Smooth muscle cell of trachea (primary cell): ENCODE measurements at places on chromosomes 3 and 15. TPM values are rescaled to one million over a fixed set of nuclear protein-coding genes. Genes with fewer than 3 reads are reported as not detected.

FETUB gene
- total RNA-seq = not detected in 2 replicates

ITIH1 gene
- not detected in 2 replicates for total RNA-seq

AADACL2 gene
- not detected in 2 replicates for total RNA-seq

GOLGA6L4 gene
- 1.2 and 3.6 TPM in 2 replicates for total RNA-seq

NEDD4 gene
- 34.7 and 43.2 TPM in 2 replicates for total RNA-seq

KIF7 gene
- 11.9 and 19.7 TPM in 2 replicates for total RNA-seq

EPHA6 gene
- not detected in 2 replicates for total RNA-seq

FYCO1 gene
- 44.7 and 47.0 TPM in 2 replicates for total RNA-seq

FAM107A gene
- total RNA-seq = under 0.01 and 0.15 TPM in 2 replicates

GLDN gene
- 35.1 and 127 TPM in 2 replicates for total RNA-seq

AQP9 gene
- not detected in 2 replicates for total RNA-seq

ABHD6 gene
- 8.6 and 12.1 TPM in 2 replicates for total RNA-seq

PLXND1 gene
- total RNA-seq = 127 and 129 TPM in 2 replicates

KIF23 gene
- 5.1 and 46.4 TPM in 2 replicates for total RNA-seq

BLM gene
- 0.33 and 6.4 TPM in 2 replicates for total RNA-seq

UNC13C gene
- not detected in 2 replicates for total RNA-seq

ADGRG7 gene
- not detected in 2 replicates for total RNA-seq

LRRC15 gene
- total RNA-seq = 0.73 and 1.7 TPM in 2 replicates

CLDN11 gene
- total RNA-seq = 211 and 779 TPM in 2 replicates

MEGF11 gene
- total RNA-seq = not detected in 2 replicates

PSTPIP1 gene
- total RNA-seq = 0.17 and 0.73 TPM in 2 replicates

SCG5 gene
- total RNA-seq = 15.3 and 21.5 TPM in 2 replicates

CTXN2 gene
- total RNA-seq = not detected in 2 replicates

OSBPL10 gene
- total RNA-seq = 4.0 and 9.5 TPM in 2 replicates

BCL2A1 gene
- 6.5 and 11.4 TPM in 2 replicates for total RNA-seq

PLOD2 gene
- 66.2 and 73.2 TPM in 2 replicates for total RNA-seq

NAALADL2 gene
- 19.2 and 19.7 TPM in 2 replicates for total RNA-seq

SLC6A6 gene
- total RNA-seq = 11.4 and 14.8 TPM in 2 replicates

PRR20G gene
- not detected in 2 replicates for total RNA-seq

TMEM40 gene
- total RNA-seq = 0.15 TPM in 1 of 2 replicates, not detected in the other

SPATA12 gene
- total RNA-seq = under 0.01 and 0.15 TPM in 2 replicates

HRH1 gene
- 17.2 and 35.6 TPM in 2 replicates for total RNA-seq

ONECUT1 gene
- not detected in 2 replicates for total RNA-seq
